Activated T-helper 1 cell treated with anti-CD3 and anti-CD28 coated beads, Interleukin-12 subunit alpha, Interleukin-12 subunit beta, Interleukin-2, Interleukin-4 antibody, amounts not matched to agents 30 ng/mL and 10 ng/mL and 1 ng/mL, durations not matched to agents 14 hours and 24 hours and 36 hours (primary cell): ENCODE measurements at places on chromosomes 12 and 14. TPM values are rescaled to one million over a fixed set of nuclear protein-coding genes. Genes with fewer than 3 reads are reported as not detected.

GRCh38 chr12:125222876-125223275 lies 157.6 kb downstream of the AACS start:
- H3K4me3 ChIP-seq, result no peak overlapping the region
- H3K4me1 ChIP-seq, result no peaks in the 10 kb centered on the region
- H3K27ac ChIP-seq, result no peak overlapping the region
- H3K27me3 ChIP-seq, result peaks cover 7% of the 10 kb centered on the region
- DNase-seq, result no peak

DNA sequence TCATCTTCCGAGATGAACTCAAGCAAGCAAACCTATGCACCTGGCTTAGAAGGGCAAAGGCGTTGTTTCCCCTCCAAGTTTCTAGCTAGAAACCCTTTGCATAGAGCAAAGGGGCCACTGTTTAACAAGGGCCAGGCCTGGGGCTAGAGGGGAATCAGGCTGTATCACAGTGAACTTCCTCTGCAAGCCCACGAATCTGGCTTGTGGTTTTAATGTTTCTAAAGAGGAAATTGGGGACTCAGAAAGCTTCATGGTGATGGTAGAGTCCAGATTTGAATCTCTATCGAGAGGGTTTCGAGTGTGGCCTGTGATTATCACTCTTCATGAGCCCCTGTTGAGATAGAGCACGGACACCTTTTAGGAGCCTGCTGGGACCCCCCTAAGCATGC lies 189.9 kb downstream of the VRK1 start:
- H3K27me3 ChIP-seq, result no peaks in the 10 kb centered on the region
- no peak overlapping the region for H3K4me3 ChIP-seq
- no peak overlapping the region for H3K27ac ChIP-seq

OR4Q2 gene
- total RNA-seq, result not detected in 2 replicates

AICDA gene
- not detected in 2 replicates for total RNA-seq

- H3K27me3 ChIP-seq, result no peaks in the 10 kb centered on the region
- H3K36me3 ChIP-seq, result peaks cover 1% of the 10 kb centered on the region
- peaks cover 24% of the 10 kb centered on the region for H3K4me1 ChIP-seq
- no peak overlapping the region for H3K4me3 ChIP-seq
- H3K27ac ChIP-seq, result no peak overlapping the region
Observed at GRCh38 chr12:112112409-112113133, 4.0 kb upstream of the NAA25 start.

TEDC1 gene
- 44.5 and 46.1 TPM in 2 replicates for total RNA-seq
